ENCODE measurements at places on chromosomes 4 and X.

DNA sequence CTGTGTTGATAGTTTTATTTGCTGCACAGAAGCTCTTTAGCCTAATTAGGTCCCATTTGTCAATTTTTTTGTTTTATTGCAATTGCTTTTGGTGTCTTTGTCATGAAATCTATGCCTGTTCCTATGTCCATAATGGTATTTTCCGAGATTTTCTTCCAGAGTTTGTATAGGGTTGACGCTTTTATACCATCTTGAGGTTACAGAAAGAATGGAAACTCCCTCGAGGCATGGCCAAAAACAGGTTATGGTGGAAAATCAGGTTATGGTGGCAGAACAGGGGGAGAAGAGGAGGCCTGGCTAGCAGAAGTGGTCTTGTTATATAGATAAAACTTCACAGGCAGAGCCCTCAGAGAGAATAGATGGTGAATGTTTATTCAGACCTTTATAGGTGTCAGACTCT, 21.6 kb downstream of the OPHN1 start:
- DNase-seq: no peak

- DNase-seq: no peak
Observed at GRCh38 chr4:24837336-24837735, 42.0 kb downstream of the SOD3 start.

GRCh38 chr4:128452415-128452814, 164.8 kb upstream of the PGRMC2 start:
- DNase-seq: no peak

GRCh38 chr4:48025005-48025404, 8.4 kb downstream of the NIPAL1 start:
- DNase-seq: no peak

- DNase-seq: no peak
Observed at GRCh38 chr4:48780865-48781214, 761 bp upstream of the FRYL start.

DNA sequence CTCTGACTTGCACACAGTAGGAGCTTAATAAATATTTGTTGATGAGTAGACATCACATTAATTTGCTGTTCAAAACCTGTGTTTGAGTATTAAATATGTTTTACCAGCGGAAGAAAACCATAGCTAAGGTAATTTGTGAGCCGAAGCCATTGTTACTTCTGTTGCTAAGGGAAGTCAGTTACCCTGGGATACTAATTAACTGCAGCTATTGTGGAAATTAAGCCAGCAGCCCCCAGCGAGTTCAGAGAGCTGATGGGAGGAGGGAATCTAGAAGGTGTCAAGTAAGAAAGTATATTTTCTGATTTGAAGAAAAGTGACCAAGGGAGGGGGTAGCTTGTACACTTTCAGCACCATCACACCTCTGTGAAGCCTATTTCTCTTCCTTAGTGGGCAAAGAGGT, 76.7 kb upstream of the IGSF1 start:
- DNase-seq: no peak

DNA sequence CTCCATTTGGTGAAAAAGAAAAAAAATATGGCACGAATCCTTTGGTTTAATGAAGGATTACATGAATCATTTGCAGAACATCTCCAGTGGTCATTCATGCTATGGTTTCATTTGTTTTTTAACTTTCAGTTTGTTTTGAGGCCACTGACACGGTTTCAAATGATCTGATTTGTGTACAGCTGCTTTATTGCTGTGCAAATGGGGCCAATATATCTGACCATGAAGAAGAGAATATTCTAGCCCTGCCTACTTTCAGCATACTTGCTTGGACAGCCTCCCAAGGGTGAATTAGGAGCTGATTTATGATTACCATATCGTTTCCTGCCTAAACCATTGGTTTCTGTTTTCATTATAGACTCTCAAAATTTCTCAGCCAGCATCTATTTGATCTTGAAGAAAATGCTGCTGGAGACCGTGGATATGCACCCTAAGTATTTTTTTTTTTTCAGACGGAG, 30.7 kb downstream of the SPARCL1 start:
- no peak for DNase-seq

DNA sequence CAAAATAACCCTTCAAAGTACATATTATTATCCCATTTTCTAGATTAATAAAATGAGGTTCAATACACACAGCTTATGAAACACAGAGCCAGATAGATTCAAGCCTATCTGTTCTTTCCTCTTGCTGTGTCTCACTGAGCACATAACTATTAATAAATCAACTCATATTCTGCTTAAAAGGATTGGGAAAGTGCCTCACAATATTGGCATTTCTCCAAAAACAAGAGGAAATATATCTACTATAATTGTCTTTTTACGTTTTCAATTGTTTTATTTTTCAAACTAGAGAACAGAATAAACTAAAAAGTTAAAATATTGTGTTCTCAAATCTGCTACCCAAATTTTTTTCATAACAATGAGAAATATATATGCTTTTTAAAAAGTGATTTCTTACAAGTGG, 15.8 kb downstream of the DCHS2 start:
- DNase-seq: no peak

GRCh38 chrX:70338290-70338689, 48.4 kb downstream of the KIF4A start:
- no peak for DNase-seq

- DNase-seq: no peak
Observed at GRCh38 chrX:133544778-133545177, 129.5 kb upstream of the GPC4 start.

- DNase-seq: no peak
Observed at GRCh38 chr4:151990201-151990600, 229.4 kb upstream of the GATB start.

- no peak for DNase-seq
Observed at GRCh38 chrX:55796496-55796895, 78.9 kb downstream of the RRAGB start.

DNA sequence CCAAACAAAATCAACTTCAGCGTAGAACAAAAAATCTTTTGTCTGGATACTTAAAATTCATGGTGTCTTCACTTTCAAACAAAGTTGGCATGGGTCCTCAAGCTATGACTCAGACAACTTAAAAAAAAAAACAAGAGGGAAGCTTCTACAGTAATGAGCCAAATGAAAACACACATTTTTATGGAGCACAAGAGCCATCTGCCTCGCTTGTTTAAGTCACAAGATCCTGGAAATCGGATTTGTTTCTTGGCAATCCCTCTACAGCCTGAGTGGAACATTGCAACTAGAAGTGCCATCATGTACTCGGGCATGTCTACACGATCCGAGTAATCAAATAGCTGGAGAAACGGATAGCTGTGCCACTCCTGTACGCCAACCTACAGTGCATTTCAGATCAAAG, 22.6 kb downstream of the LAMP2 start:
- DNase-seq: no peak

GRCh38 chr4:88275516-88275915, 8.8 kb downstream of the PPM1K start:
- no peak for DNase-seq

DNA sequence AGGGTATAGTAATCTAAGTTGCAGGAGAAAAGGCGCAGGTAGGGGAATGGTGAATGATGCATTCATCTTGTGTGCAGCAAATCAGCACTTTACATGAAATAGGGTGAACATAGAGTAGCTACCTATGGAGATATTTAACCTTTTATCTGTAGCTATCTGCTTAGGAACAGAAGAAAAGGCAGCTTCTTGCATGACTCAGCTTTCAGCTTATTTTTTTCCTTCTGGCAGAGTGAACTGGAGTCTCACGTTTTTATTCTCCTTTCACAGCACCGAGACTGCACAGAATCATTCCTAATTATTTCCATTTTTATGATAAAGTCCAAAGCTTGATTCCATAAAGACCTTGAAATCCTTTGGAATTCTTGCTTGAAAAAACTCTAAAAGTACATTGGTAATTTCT, 4.8 kb upstream of the SCOC start:
- DNase-seq: no peak

GRCh38 chrX:22122510-22122909, 90.4 kb downstream of the PHEX start:
- DNase-seq: no peak

DNA sequence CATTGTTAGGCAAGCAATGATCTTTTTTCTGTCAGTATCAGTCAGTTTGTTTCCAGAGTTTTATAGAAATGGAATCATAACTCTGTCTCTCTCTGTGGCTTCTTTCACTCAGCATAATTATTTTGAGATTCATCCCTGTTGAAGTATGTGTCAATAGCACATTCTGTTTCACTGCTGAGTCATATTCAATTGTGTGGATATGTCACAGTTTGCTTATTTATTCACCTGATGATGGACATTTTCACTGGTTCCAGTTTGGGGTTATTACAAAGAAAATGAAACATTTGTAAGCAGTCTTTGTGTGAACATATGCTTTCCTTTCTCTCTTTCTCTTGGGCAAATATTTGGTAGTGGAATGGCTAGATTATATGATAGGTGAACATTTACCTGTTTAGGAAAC, 10.2 kb upstream of the ZNF718 start:
- no peak for DNase-seq

DNA sequence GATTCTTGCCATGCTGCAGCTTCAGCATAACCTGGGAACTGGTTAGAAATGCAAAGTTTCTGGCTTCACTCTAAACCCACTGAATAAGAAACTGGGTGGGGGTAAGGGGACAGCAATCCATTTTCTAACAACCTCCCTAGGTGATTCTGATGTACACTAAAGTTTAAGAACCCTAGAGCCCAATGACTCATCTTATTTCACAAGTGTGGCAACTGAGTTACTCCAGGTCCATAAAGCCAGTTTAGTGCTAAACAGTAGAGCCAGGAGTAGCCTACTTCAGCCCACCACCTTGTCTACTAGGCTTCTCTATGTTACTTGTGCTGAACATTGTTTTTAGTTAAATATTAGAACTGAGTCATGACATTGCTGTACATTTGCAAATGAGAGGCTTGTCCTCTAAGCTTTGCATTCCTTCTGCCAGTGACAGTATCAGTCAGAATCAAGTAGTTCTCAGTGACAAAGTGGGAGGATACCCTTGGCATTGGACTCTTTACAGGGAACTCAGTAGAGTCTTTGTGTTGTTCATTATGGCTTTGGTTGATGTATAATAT, 518.0 kb downstream of the RPA4 start:
- DNase-seq: no peak

GRCh38 chr4:121686255-121686654, 10.5 kb downstream of the ANXA5 start:
- no peak for DNase-seq

GRCh38 chr4:96390404-96390803, 550.5 kb downstream of the PDHA2 start:
- no peak for DNase-seq

DNA sequence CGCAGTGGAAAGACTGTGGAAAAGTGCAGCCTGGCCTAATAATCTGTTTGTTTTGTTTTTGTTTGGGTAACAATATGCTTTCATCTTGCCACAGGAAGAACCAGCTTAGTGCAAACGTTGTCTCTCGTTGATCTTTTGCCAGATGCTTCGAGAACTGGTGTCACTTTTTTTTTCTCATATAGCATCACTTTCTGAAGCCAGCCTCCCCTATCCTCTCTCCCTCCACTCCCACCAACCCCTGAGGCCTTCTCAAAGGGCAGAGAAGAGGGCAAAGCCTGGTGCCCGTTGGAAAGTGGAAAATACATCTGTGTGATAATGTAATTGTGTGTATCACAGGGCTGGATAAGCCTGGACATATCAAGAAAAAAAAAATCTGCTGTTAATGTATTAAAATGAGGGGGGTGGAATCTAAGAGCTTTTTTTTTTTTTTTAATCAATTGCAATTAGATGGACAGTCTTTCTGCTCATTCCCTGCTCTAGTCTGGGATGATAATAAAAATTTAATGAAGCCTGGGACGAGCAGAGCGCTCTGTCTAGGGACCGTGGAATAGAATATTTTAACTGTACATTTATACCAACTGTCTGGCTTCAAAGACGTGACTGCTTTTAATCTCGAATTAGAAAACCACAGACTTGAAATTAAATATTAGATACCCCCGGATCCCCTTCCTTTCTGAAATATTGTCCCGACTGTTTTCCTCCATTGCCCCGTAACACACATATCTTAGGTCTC, 8.1 kb downstream of the POU4F2 start:
- DNase-seq: no peak

GRCh38 chr4:94472056-94472826, 20.5 kb downstream of the PDLIM5 start:
- no peak for DNase-seq

GRCh38 chr4:144562019-144562705, 83.8 kb upstream of the HHIP start:
- no peak for DNase-seq

- DNase-seq: no peak
Observed at GRCh38 chrX:149036086-149036485, 469.0 kb downstream of the IDS start.

DNA sequence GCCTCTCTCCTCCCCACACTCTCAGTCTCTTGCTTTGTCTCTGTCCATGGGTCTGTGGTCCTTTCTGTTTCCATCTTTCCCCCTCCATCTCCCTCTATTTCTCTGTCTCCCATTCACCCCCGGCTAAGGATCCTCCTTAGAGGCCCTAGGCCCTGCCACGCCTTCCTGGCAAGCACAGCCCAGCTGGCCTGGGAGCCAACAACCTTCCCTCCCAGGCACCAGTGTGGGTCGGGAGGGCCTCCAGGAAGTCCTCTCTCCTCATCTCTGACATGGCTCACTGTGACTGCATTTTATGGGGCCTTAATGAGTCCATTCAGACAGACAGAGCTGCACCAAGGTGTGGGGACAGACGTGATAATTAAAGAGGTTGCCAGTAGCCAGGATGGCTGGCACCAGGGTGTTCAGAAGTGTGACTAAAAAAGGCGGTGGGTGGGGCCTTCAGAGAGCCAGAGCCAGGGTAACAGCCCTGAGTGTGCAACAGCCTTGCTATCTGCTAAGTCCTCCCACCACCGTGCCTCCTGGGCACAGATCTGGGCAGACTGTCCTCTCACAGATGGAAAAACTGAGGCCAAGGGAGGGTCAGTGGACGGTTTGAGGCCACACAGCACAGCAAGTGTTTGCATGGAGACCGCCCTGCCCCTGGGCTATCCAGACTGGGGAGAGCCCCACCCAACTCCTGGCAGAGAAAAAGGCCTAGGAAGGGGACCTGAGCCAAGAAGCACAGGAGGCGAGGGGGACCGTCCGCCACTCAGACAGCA, 31.5 kb downstream of the BLOC1S4 start:
- DNase-seq: no peak

GRCh38 chr4:24889991-24890390, 22.9 kb downstream of the CCDC149 start:
- DNase-seq: no peak

DNA sequence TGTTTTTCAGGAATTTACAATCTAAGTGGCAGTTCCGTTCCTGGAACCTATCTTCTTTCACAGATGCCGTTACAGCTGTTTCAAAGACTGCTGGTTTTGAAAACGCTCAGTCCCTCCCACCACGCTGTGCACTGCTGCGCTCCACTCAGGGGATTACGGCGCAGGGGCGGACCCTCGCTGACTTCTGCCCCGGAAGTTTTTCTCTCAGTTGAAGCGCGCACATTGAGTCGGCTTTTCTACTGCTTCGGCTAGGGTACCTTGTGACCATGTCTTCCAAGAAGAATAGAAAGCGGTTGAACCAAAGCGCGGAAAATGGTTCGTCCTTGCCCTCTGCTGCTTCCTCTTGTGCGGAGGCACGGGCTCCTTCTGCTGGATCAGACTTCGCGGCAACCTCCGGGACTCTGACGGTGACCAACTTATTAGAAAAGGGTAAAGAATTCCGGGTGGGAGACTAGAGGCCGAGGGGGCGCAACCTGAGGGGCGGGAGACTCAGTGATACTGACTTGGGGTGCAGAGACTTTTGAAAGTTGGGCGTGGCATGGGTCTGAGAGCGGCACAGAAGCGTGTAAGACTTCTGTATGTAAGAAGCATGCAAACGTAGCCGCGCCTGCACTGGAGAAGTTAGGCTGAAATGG, 597 bp upstream of the NUDT6 start:
- DNase-seq: peak; percentile 75
